HCT116 (cell line): ENCODE measurements at places on chromosomes 7 and 10. TPM values are rescaled to one million over a fixed set of nuclear protein-coding genes. Genes with fewer than 3 reads are reported as not detected.
A peak's percentile ranks its signal among the peaks of the same experiment; 100 is the strongest.

DNA sequence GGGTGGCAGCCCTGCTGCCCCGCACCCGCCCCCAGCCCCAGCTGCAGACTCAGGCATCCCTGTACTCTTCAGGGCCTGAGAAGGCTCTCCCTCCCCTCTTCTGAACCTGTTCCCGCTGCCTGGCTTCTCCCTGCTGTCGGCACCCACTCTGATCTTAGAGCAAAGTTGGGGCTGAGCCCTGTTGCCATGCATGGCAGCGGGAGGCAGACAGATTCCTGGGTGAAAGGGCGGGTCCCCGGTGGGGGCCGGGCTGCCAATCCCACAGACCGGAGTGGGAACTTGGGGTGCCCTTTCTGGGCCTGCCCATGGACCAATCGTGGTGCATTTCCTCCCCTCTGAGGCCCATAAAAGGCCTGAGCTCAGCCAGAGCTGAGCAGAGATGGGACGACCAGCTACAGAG lies 80.7 kb downstream of the SPDYE5 start:
- H3K27ac ChIP-seq = no peak overlapping the region
- H3K36me3 ChIP-seq = no peaks in the 10 kb centered on the region
- no peaks in the 10 kb centered on the region for H3K27me3 ChIP-seq
- no peaks in the 10 kb centered on the region for H3K4me1 ChIP-seq
- H3K4me3 ChIP-seq = no peak overlapping the region
- DNase-seq = no peak

DNA sequence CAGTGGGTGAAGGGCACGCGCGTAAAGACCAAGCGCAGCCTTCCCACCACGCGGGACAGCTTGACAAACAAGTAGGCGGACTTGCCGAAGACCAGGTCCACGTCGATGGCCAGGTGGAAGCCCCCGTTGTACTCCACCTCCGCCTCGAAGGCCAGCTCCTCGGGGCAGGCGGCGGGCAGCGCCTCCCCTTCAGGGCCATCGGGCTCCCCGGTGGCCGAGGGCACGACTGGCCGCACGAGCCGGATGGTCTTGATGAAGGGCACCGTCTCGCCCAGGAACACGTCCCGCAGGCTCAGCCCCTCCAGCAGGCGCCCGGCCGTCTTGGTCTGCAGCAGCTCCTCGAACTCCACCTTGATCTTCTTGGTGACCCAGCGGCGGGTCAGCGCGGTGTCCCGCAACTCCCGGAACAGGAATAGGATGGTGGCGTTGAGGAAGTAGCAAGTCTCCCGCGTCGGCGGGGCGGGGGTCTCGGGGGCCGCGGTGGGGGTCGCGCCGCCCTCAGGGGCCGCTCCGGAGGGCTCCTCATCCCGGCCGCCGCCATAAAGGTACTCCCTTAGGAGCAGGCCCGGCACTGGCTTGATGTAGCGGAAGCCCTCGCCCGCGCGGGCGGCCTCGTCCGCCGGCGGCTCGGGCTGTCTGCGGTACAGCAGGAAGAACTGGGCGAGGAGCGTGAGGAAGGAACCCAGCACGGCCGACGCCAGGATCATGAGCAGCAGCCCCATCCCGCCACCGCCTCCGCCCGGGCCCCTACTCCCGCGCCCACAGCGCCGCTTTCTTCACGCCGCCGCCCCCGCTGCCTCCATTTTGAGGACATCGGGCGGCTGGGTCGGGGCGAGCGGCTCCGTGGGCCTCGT lies 507 bp downstream of the PDZD8 start:
- H3K4me1 ChIP-seq = peaks cover 27% of the 10 kb centered on the region
- peaks cover 15% of the 10 kb centered on the region; the same call in 1 of the 2 replicates for H3K27me3 ChIP-seq
- peak overlapping the region; percentile 73 for H3K27ac ChIP-seq
- no peak for DNase-seq

DNA sequence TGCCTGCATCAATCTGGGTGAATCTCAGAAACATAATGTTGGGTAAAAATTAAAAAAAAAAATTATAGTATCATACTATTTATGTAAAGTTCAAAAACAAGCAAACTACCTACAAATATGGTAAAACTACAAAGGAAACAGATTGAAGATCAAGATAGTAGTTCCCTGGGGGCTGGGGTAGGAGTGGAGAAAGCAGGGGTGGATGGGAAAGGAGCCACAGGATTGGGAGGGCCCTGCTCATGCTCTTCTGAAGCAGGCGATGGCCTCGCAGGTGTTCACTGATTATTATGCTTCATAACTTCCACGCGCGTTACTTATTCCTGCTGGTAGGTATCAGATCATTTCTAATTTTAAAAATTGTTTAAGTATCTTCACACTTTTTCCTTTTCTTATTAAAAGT lies 96.0 kb upstream of the GATA3 start:
- no peaks in the 10 kb centered on the region for H3K4me1 ChIP-seq
- no peaks in the 10 kb centered on the region for H3K36me3 ChIP-seq
- H3K4me3 ChIP-seq = no peak overlapping the region
- DNase-seq = no peak
- no peaks in the 10 kb centered on the region for H3K27me3 ChIP-seq

- H3K27ac ChIP-seq = no peak overlapping the region
- no peaks in the 10 kb centered on the region for H3K4me1 ChIP-seq
- no peaks in the 10 kb centered on the region for H3K27me3 ChIP-seq
- H3K4me3 ChIP-seq = no peak overlapping the region
Measured at GRCh38 chr7:137990251-137990941, 11.5 kb downstream of the CREB3L2 start.

DNA sequence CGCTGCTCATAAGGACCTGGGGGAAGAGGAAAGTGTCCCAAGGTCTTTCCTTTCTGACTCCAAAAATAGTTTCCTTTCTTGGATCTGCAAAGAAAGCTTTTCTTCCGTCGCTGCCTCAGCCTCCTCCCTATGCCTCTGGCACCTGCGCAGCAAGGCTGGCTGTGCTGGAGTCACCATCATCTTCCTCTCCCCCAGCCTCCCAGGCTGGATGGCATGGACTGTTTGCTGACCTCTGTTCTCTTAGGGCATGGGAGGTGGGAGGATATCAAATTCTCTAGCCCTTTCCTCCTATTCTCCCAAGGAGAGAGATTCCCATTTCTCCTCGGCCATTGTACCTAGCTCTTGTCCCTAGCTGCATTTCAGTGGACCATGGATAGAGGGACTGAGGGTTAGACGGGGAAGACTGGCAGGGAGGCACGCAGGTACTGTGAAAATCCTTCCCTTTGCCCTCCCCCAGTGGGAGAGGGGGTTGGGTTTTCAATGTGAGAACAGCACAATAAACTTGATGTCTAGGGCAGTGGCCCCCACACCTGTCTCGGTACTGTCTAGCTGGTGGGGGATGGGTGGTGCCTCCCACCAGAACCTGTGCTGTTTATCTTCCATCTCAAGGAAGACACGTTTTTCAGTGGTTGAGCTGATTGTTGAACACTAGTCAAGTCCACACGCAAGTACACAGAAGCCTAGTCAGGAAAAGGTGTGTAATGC lies 2.6 kb downstream of the PPP1R35 start:
- no peak overlapping the region for H3K4me3 ChIP-seq
- no peaks in the 10 kb centered on the region for H3K27me3 ChIP-seq
- peak overlapping the region; percentile 99 for H3K27ac ChIP-seq
- H3K4me1 ChIP-seq = peaks cover 2% of the 10 kb centered on the region

DNA sequence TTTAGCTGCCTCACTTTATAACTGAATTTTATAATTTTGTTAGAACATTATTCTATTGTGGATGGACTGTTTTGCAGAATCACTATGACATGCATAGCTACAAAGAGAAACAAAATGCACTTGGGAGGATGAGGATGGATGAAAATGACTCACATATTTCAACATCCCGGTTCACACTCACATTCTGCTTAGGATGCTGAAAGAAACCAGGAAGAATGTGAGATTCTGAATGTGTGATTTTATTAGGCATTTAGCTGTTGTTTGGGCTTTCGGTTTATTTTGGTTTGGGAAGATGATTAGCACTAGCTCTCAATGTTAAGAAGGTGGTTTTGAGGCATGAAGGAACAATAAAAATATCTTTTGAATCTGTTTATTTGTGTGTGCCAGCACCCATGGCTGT lies 235.5 kb downstream of the SEMA3E start:
- no peaks in the 10 kb centered on the region for H3K27me3 ChIP-seq
- no peak for DNase-seq
- no peaks in the 10 kb centered on the region for H3K4me1 ChIP-seq
- no peak overlapping the region for H3K27ac ChIP-seq

GRCh38 chr10:6416892-6417512 lies 163.1 kb downstream of the PRKCQ start:
- H3K4me3 ChIP-seq = no peak overlapping the region
- H3K4me1 ChIP-seq = no peaks in the 10 kb centered on the region
- no peak overlapping the region for H3K27ac ChIP-seq
- peak; percentile 35 for DNase-seq
- peaks cover 33% of the 10 kb centered on the region for H3K27me3 ChIP-seq
- H3K36me3 ChIP-seq = no peaks in the 10 kb centered on the region

DNA sequence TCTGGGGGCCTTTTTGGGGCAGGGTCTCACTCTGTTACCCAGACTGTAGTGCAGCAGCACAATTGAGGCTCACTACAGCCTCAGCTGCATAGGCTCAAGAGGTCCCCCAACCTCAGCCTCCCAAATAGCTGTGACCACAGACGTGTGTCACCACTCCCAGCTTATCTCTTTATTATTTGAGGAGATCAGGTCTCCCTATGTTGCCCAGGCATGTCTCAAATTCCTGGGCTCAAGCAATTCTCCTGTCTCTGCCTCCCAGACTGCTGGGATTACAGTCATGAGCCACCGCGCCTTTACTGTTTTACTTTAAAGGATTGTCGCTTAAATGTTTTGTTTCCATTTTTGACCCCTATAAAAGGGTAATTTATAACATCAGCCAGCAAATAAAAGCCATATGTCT lies 502.6 kb upstream of the AUTS2 start:
- DNase-seq = no peak
- no peak overlapping the region for H3K4me3 ChIP-seq
- no peak overlapping the region for H3K27ac ChIP-seq
- no peaks in the 10 kb centered on the region for H3K4me1 ChIP-seq

DNA sequence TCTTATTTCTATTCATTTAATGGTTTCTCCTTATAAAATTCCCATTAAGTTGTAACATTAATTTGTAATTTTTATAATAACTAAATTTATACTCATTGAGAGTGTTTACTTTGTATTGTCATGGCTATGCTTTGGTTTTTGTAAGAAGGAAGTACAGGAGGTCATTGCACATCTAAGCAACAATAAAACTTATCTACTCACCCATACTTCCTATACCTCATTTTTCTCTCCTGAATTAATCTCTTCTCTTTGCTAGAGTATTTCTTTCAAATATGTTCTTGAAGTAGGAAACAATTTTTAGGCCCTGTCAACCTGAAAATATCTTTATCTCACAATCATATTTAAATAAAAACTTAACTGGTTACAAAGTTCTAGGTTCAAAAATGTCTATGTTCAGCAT lies 95.4 kb upstream of the WDR11 start:
- no peaks in the 10 kb centered on the region for H3K4me1 ChIP-seq
- no peak overlapping the region for H3K4me3 ChIP-seq
- DNase-seq = no peak
- no peaks in the 10 kb centered on the region for H3K36me3 ChIP-seq
- H3K27ac ChIP-seq = no peak overlapping the region

The AOAH gene
- 1.1 TPM for total RNA-seq

The TSPAN13 gene
- 18.5 TPM for total RNA-seq

The TMEM273 gene
- not detected for total RNA-seq

The RBP4 gene
- 2.4 TPM for total RNA-seq

The CEP55 gene
- total RNA-seq = 63.7 TPM

The MMP21 gene
- not detected for total RNA-seq
